Islet precursor cell (in vitro differentiated cells): ENCODE measurements at places on chromosomes 2 and 18.
A peak's percentile ranks its signal among the peaks of the same experiment; 100 is the strongest.

- no peak for DNase-seq
These were observed 37.8 kb upstream of the ST8SIA5 start for GRCh38 chr18:46794607-46795006.

- no peak for DNase-seq
These were observed 17.6 kb downstream of the MCFD2 start for GRCh38 chr2:46898024-46898423.

- DNase-seq: no peak
These were observed 121.2 kb downstream of the OSBPL6 start for GRCh38 chr2:178315488-178315948.

- peak; percentile 83 for DNase-seq
These were observed 176.4 kb downstream of the AGAP1 start for GRCh38 chr2:235669983-235670962.

GRCh38 chr2:193818801-193819499 lies 1624.2 kb upstream of the TMEFF2 start:
- peak; percentile 42 for DNase-seq

DNA sequence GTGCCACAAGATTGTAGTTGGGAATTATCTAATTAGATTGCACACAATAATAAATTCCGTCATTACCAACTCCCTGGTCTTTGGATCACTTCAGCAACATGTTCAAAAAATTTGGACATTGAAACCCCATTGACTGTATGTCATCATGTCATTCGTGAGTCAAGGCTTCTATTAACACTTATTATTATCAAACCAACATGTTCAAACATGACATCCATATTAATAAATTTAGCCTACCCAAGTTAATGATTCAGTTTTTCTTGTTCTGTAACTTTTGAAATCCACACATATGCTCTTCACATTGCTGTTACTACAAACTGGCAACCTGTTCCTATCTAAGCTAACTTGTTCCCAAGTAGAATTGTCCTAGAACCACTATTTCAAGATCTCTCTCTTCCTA lies 1142.7 kb upstream of the SLC39A10 start:
- no peak for DNase-seq

DNA sequence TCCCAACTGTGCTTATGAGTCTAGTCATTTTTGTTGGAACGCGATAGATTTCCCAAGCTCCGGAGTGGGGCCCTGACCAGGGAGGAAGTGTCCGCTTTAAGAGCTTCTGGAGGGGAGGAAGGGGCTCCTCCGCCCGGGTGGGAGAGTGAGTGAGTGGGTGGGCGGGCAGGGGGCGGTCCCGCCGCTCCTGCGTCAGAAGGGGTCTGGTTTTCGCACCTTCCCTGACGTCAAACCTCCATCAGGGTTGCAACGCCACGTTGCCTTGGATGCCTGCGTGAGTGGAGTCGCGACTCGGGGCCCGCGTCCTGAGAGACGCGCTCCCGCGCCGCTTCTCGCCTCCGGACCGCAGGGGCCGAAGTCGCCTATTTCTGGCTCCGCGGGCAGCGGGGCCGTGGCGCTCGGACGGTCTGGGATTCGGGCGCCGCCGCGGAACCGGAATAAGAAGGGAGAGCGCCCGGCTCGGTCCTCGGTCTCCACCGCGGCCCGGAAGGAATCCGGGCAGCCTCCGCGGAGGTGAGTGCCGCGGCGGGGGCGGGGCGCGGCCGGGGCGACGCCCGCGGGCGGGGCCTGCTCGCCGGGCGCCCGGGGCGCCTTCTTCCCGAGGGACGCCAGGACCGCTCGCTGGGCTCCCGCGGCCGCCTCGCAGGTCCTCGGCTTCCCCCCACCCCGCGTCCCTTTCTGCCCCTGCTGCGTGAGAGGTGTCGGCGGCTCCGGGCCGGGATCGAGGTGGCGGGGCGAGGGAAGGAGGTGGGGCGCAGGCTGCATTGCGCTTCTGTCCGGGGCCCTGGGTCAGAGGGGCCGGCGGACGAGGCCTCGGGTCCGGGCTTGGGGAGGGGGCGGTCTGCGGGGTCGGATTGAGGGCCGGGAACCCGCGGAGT lies at the start of gene ZDBF2:
Gene ZDBF2, plus strand, starts transcription at position 230 of the 878 bp plus-strand sequence. CDS start 7,187 bp downstream, outside the sequence.
- DNase-seq: peak; percentile 90

- no peak for DNase-seq
These were observed 2.4 kb downstream of the NFE2L2 start for GRCh38 chr2:177262092-177262491.

DNA sequence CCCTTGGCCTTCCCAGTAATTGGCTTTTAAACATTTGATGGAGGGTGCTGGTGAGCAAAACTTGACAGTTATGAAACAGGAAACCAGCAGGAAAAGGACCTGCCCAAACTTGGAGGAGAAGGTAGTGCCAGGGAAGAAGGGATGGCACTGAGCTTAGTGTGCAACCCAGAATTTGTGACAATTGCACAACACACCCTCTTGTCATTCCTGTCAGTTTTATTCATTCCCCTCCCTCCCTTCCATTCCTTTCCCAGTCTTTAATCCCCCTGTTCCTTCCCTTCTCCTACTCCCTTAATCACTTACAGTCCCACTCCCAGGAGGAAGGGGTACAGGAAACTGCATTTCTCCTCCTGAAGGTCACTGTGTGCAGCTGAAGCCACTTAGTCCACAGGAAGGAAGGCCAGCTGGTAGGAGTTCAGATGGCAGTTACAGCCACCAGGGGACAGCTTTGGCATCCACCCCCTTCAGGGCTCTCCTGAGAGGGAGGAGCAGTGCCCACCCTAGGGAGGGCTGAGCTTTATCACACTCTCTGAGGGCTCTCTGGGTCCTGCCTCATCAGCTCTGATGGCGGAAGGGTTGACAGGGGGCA lies 24.0 kb upstream of the SIGLEC15 start:
- no peak for DNase-seq

GRCh38 chr2:75195076-75195691 lies 4.1 kb downstream of the TACR1 start:
- no peak for DNase-seq

DNA sequence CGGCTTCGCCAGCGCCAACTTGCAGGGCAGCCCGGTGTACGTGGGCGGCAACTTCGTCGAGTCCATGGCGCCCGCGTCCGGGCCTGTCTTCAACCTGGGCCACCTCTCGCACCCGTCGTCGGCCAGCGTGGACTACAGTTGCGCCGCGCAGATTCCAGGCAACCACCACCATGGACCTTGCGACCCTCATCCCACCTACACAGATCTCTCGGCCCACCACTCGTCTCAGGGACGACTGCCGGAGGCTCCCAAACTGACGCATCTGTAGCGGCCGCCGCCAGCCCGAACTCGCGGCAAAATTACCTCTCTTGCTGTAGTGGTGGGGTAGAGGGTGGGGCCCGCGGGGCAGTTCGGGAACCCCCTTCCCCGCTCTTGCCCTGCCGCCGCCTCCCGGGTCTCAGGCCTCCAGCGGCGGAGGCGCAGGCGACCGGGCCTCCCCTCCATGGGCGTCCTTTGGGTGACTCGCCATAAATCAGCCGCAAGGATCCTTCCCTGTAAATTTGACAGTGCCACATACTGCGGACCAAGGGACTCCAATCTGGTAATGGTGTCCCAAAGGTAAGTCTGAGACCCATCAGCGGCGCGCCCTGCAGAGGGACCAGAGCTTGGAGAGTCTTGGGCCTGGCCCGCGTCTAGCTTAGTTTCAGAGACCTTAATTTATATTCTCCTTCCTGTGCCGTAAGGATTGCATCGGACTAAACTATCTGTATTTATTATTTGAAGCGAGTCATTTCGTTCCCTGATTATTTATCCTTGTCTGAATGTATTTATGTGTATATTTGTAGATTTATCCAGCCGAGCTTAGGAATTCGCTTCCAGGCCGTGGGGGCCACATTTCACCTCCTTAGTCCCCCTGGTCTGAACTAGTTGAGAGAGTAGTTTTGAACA lies 15.1 kb downstream of the HOXD3 start:
- peak; percentile 61 for DNase-seq

DNA sequence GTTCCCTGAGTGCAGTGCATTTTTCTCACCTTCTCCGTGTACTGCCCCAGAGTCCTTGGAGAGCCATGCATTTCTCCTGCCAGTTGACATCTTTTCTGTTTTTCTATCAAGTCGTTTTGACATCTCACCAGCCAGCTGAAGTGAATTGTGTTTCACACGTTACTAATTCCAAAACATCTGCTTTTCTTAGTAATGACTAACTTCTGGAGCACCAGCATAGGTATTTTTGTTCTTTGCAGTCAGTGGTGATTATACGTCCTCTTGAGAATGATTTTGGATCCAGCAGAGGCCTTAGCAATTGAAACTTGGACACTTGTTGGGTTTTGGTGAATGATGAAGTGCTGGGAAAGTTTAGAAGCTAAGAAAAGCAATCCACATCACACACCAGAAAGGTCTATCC lies 112.5 kb downstream of the PIK3C3 start:
- no peak for DNase-seq

DNA sequence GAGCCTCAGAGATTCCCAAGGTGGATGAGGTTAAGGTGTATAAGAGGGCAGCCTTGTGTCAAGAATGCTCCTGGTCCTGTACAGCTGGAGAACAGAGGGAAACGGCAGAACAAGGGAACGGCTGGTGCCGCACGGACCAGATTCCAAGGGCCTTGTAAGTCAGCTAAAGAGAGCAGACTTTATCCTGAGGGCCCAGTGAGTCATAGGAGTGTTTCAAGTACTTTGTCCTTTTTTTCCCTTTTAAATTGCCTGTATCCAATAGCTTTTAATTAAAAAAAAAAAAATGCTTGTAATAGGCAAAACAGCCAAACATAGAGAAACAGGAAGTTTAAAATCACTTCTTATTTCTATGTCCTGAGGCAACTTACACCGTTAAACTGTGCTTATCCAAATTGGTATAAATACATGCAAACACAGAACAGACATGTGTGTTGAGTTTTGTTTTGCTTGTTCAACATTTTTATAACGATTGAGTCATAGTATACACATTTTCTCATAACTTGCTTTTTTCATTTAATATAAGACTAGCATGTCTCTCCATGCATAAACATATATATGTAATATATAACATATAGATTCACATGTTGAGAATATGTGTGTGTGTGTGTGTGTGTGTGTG lies 42.1 kb upstream of the EVA1A start:
- DNase-seq: peak; percentile 96

- DNase-seq: no peak
These were observed 67.1 kb downstream of the MEMO1 start for GRCh38 chr2:31943636-31944225.

DNA sequence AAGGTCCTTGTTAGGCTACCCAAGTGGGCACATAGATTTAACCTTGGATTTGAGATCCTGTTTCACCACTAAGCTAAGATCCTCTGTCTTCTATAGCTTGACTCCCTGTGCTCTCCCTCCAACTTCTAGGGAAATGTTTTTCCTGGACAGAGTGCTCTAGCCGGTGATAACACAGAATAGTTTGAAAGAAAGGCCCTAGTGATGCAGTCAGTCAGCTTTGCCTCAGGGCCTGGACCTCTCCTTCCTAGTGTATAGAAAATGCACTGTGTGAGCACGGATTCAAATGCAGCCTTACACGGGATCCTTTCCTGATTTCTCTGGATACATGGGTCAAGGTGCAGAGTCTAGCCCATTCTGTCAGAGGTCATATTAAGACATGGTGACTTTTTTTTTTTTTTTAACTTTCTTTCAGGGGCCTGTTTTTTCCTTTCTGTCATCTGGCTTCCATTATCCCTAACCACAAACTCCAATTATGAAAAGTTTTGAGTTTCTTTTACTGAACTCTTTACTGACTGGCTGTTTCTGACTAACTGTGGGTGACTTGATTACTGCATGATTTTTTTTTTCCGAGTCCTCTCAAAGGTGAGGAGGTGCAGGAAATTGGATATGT lies 122.6 kb downstream of the LRP1B start:
- peak; percentile 65 for DNase-seq

GRCh38 chr2:106863387-106863786 lies 22.6 kb downstream of the ST6GAL2 start:
- DNase-seq: no peak

GRCh38 chr2:98946855-98947254 lies 10.8 kb upstream of the CRACDL start:
- DNase-seq: no peak

GRCh38 chr2:47269316-47270232 lies 114.5 kb upstream of the STPG4 start:
- peak; percentile 71 for DNase-seq

GRCh38 chr2:74168739-74169138 lies 9.9 kb downstream of the MOB1A start:
- DNase-seq: no peak

DNA sequence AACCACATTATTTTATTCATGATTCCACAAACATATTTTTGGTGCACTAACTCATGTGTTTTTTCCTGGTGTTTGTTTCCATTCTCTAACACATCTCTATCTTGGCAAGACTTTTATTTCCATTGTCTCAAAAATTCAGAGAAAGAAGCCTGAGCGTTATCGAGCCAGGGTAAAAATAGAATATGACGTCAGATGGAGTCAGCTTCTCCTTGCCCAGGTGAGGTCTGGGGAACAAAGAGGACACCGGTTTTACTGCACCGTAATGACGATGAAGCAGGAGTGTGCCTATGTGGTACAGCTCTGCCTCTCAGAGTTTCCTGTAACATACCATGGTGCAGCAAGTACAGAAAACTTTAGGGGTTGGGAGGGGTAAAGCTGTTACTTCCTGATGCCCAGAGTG lies 661.6 kb downstream of the PLCL1 start:
- no peak for DNase-seq

DNA sequence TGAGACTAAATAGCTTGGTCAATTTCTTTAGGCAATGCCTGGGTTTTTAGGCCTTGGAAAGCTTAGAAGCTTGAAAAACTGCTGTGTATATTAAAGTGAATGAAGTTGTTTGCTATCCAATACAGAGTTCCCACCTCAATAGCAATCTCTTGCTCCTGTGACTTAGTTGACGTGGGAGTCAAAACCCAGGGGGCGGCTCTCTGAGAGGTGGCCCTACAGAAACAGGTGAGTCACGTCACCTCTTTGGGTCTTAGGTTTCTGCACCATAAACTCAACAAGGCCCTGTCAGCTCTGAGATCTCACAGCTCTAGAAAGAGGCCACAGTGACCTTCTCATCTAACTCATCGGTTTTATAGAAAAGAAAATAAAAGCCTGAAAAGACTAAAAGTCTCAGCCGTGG lies 79.6 kb downstream of the ADD2 start:
- peak; percentile 7 for DNase-seq

- no peak for DNase-seq
These were observed 694.5 kb downstream of the ADCYAP1 start for GRCh38 chr18:1599196-1599595.

DNA sequence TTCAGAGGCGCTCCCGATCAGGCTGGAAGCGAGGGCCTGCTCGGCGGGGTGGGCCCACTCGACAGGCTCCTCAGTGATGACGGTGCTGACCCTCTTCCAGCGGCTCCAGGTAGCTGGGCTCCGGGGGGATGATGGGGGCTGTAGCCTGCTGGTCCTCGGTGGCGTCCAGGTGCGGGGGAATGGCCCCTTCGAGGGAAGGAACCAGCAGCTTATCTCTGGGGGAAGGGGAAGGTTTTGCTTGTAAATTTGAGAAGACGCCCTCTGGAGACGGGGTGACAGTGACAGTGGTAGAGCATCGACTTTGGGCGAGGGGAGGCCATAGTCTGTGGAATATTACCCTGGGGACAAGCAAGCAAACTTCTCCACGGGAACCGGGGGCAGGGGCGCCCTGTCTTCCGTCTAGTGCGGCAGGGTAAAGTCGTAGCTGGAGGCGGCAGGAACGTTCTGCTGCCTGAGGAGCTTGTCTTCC lies 891.9 kb upstream of the LRRTM1 start:
- DNase-seq: no peak
